Stimulated activated memory B cell treated with anti-CD40 and anti-IgM and Interleukin-4, amounts not matched to agents 10 μg/mL and 1 μg/mL and 100 μg/mL, for 72 hours (primary cell): ENCODE measurements at places on chromosomes 1 and 21.

DNA sequence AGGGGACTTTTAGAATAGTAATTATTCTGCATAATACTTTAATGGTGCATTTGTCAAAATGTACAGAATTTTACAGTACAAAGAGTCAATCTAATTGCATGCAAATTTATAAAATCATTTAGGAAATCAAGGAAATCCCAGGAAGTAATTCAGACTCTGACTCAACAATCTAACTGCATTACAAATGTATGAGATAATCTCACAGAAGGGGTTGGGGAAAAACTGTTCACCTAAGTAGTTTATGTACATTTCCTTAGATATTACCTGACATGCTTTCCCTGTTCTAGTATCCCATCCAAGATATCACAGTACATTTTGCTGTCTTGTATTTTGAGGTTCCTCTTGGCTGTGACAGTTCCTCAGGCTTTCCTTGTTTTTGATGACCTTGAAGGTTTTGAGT lies 4.7 kb downstream of the CRB1 start:
- no peak for ATAC-seq

- no peak for ATAC-seq
Observed at GRCh38 chr1:196400478-196401451, 207.5 kb downstream of the KCNT2 start.

DNA sequence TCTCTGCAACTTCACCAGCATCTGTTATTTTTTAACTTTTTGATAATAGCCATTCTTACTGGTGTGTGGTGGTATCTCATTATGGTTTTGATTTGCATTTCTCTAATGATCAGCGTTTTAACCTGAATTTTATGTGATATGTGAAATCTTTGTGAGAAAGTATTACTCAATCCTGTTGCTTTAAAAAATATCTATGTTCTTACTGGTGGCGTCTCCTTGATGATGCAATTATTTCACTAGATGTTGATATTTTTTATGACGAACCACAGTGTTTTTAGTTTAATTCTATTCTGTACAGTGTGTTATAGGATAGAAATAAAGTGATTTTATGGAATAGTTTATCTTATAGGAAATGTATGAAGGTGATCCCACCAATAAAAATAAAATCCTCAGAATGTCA lies 54.7 kb upstream of the GPR88 start:
- ATAC-seq, result no peak

DNA sequence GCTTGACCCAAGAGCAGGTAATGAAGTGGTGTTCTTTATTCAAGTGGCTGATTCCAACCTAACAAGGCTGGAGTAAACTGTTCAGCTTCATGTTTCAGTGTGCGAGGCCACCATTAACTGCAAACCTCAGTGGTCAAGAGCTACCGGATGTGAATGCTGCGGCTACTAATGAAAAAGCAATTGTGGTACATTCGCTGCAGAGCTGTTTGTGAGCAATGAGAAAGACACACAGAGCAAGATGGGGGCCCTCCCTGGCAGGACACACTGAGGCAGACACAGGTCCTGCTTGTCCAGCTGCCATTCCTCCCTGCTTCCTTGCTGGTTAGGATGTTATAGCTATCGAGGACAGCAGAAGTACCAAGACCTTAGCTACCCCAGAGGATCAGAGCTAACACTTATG lies 26.1 kb downstream of the SYF2 start:
- no peak for ATAC-seq

DNA sequence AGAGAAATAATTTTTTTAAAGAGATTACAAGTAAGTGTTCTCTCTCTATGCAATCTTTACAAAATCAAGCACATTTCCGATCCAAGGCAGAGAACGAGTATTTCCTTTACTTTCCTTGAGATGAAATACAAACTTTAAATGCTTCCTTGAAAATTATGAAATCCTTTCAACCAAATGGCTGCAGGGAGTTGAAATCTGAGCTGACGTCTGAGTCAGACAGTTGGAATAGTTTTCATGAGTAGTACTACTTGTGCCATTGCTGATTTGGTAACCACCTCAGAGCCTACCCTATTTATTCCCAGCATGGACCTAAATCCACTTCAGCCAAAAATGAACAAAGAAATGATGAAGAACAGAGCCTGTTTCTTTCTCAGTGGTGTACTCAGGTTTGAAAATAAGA lies 183.6 kb downstream of the GIPC2 start:
- ATAC-seq, result no peak
